ENCODE measurements at places on chromosomes 1 and 21.
A peak's percentile ranks its signal among the peaks of the same experiment; 100 is the strongest.

DNA sequence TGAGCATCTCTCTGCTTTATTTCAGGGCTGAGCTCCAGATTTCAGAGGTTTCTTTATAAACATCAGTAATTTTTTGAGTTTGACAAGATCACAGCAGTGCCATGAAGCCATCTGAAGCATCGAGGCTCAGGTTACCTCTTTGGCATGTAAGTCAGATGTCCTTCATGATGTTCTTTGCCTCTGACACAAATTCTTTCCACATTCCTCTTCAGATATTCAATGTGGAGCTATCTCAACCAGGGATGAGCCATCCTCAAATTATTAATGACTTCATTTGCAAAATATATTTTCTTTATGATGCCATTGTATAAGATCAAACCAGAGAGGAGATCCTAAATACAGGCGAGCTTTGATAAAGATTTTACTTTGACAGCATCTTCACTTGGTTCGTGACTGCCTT, 256.7 kb downstream of the COL11A1 start:
- no peak for DNase-seq

DNA sequence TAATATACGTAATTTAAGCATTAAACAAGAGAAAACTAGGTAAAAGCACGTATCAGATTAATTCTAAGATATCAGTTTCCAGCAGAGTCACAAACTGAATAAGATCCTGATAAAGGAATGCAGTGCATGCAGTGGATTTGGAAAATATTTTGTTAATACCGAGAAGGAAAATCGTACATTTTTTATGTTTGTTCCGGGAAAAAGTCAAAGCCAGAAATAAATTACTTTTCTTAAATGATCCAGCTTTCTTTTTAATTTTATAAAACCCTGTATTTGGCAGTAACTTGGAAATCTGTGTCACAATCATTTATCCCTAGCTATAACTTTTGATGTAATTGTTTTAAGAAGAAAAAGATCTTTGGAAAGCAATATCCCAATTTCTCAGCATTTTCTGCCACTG, 955 bp downstream of the PALMD start:
- no peak for DNase-seq

GRCh38 chr1:208042868-208043267, 131.9 kb upstream of the CD34 start:
- DNase-seq: no peak

DNA sequence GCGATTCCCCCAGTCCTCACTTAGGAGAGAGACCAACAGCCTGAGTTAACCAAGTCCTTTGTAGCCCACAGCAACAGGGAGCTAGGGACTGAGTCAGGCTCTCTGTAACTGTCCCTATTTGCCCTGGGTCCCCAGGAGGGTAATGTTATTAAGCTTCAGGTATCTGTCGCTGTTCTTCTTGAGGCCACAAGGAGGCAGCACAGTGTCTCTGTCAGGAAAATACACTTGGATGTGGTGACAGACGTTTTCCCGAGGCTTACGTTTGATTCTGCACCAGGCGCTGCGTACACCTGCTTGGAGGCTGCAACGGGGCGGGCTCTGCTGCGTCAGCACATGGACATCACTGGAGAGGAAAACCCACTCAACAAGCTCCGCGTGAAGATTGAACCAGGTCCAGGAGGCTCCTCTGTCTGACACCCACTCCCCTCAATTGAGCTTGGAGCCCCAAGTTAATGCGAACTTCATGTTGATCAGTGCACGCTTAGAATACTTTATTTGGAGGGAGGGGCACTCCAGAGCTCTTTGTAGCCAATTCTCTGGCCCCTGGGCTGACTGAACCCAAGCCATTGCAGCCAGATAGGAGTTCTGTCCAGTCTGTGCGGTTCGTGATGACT, 10.7 kb upstream of the ELF3 start:
- peak; percentile 81 for DNase-seq

GRCh38 chr1:110616587-110616986, 10.4 kb upstream of the KCNA2 start:
- DNase-seq: no peak

DNA sequence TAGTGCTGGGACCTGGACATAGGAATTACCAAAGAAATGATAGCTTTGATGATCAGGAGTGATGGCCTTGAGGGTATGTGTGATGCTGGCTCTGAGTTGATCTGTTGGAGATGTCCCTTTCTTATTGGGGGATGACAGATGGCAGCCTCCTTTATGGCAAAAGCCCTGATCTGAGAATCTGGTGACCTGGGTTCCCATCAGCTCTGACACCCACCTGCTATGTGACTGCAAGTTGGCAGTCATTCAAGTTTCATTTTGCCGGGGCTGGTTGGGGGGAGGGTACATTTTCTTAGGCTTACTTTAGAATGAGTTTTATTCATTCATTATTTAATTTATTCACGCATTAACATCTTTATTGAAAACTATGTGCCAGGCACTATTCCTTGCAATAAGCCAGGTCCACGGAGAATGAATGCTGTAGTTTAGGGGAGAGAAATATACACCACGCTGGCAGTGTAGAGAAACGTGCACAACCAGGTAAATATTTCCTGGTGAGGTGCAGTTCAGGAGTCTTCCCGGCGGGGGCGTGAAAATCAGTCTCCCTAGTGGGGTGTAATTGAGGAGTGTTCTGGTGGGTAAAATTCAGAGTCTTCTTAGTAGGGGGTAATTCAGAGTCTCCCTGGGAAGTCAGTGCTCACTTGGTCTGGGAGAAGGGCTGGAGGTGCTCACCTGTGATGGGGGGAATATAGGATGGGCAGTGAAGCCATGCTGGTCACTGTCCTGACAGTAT, 401.3 kb downstream of the CAMTA1 start:
- DNase-seq: peak; percentile 24
